ENCODE measurements at places on chromosomes 13 and 19.

DNA sequence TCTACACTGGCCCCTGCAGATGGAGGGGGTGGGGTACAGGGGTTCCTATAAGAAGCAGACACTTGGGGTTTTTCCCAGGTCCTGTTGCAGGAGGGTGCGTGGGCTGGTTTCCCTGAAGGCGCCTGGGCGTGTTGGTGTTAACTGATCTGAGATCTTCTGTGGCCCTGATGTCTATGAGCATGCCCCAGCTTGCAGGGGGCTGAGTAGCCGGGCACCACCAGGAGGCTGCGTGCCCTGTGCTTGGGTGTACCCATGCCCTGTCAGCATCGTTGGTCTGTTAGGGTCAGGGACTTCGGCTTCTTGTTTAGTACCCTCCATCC, 45.3 kb downstream of the CAPN12 start:
- DNase-seq: no peak

GRCh38 chr13:23673354-23673753, 103.1 kb downstream of the TNFRSF19 start:
- no peak for DNase-seq

DNA sequence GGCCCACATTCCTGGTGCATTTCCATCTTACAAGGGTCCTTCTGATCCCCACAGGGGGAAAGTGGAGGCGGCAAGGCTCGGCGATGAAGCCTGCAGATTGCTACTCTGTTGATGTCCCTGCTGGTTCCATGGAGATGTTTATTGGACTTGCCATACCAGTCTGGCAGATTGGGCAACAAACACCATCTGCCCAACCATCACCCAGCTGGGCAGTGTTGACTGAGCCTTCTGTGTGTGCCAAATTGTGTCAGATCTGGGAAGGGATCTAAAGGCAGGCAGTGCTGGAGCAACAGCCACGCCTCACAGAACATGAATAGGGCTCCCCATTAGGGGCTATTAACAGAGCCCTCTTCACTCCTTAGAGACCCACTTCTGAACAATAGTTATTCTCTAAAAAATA, 35.0 kb downstream of the FLT1 start:
- DNase-seq: no peak

DNA sequence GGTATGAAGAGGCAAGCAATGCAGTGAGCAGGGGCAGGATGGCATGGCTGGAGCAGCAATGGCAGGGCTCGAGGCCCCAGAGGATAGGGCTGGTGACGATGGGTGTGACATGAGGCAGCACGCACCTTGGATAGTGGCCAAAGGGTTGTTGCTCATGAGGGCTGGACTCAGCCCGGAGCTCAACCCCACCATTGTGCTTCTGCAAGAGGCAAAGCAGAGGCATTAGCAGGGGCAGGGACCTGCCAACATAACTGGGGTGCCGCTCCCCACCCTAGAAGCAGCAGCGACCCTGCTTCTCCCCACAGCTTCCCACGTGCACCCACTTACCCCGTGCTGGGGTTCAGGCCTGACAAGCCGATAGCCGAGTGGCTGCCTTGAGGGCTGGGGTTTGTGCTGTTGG, 15.8 kb downstream of the ZNF574 start:
- no peak for DNase-seq

- no peak for DNase-seq
Observed at GRCh38 chr13:27273658-27274425, 3.2 kb downstream of the RASL11A start.

DNA sequence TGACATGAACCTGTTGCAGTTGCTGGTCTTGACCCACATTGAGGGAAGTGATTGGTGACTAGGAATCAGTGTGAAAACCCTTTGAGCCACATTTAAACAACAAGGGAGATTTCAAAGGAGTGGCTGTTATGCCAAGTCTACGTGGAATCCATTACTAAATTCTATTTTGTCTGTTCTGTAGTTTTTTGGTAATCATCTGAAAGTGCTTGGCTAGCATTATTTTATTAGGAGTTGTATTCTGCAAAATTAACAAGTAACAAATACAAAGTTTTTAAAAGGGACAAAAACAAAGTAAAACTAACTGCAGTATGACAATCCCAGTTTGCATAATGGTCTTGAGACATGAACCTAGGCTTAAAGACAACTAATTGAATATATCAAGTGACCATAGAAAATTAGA, 14.0 kb upstream of the ZNF780A start:
- no peak for DNase-seq

GRCh38 chr13:112104881-112105234, 37.9 kb downstream of the SOX1 start:
- no peak for DNase-seq

DNA sequence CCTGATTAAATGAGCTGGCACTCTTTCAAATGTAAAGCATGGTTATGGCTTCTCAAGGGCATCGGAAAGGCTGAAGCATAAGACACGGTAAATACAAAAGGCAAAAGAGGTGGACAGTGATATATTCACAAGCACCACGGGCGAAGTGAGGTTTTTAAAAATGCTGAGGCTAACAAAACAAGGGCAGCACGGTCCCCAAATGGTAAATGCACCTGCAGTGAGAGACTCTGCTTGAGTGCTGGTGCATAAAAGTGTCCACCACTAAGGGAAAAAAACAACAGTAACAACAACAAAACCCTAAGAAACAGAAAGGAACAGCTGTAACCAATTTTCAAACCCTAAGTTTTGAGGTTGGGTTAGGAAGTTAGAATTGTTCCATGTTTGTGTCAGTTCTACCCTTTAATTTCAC, 234.9 kb downstream of the PCDH9 start:
- DNase-seq: no peak

DNA sequence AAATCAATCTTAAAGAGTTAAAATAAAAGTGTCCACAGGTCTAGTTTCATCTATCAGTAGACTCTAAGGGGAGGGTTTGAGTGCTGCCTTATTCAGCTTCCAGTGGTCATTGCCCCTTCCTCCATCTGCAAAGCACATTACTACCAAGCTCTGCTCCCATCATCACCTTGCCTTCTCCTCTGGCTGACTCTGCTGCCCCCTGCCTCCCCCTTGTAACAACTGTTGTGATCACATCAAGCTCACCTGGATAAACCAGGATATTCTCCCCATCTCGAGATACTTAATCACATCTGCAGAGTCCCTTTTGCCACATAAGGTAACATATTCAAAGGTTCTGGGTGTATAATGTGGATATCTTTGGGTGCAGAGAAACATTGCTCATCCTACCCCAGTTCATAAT, 43.3 kb upstream of the GPC6 start:
- DNase-seq: no peak

DNA sequence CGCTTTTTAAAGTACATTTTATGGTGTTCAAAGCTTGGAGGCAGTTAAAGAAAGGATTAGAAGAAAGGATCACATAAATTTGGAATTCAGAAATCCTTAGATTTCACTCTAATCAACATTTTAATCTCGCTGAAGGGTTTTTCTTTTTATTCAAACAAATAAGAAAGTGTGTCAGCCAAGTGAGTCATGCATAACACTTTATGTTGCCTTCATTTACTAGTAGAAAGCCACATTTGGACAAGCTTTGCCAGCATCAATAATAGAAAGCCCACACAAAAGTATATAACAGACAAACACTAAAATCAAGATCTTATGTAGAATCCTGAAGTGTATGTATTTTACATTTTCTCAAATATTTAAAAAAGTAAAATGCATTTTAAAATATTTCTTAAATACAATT, 154.9 kb upstream of the TRPC4 start:
- no peak for DNase-seq

DNA sequence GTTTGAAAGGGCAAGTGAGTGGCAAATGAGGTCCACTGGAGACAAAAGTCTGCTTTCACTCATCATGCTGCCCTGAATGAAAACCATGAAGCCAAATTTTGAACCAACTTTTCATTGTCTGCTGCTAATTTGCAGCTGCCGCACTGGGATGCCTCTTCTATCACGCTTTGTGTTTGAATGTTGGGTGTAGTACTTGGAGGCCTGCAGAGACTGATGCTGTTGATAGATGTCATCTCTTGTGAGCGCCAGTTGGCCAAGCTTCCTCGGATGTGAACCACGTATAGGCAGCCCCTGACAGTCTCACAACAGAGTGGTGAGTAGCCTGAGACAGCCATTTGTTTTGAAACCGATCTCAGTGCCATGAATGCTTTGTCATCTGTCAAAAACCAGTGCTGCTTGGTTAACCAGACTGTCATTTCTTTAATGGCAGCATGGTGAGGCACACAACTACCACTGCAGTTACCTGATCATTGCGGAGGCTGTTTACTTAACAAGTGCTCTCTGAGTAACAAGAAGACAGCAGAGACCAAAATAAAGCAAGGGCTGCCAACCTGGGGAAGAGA, 31.2 kb upstream of the SLC10A2 start:
- DNase-seq: no peak

GRCh38 chr19:42538841-42539709, 10.8 kb upstream of the CEACAM1 start:
- DNase-seq: no peak

GRCh38 chr13:67148161-67148571, 82.0 kb downstream of the PCDH9 start:
- no peak for DNase-seq

GRCh38 chr13:96075953-96076543, 13.9 kb upstream of the HS6ST3 start:
- DNase-seq: no peak

- no peak for DNase-seq
Observed at GRCh38 chr13:43115141-43115540, 91.8 kb downstream of the DNAJC15 start.

DNA sequence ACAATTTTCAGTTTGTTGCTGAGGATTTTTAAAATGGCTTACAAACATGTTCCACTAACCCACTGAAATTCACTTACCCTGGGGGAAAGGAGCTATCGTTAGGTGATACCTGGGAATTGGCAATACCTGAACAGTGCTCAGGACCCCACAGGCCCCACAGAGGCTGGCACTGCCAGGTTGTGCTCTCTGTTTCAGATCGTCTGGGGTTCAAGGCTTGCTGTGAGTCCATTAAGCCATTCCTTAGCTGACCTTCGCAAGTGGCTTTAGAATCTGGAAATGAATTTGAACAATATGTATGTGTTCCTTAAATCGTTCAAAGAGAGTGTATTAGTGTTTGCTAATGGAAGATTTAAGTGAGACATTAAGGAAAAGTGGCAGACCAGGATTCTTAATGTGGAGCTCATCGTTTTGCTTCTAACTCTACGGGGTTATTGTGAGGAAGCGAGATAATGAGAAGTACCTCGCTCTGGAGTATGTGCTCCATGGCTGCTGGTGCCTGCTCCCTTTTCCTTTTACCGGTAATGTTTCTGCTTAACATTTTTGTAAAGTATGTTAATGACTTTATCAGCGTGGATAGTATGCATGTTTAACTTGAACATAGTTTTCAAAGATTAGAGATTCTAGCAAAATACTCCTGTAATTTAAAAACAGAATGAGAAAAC, 13.6 kb downstream of the KLF5 start:
- no peak for DNase-seq

- no peak for DNase-seq
Observed at GRCh38 chr13:99288089-99288488, 19.1 kb downstream of the GPR183 start.

GRCh38 chr13:68810660-68811059, 1297.0 kb upstream of the ATXN8OS start:
- DNase-seq: no peak

GRCh38 chr19:3304871-3305423, 61.4 kb upstream of the NFIC start:
- peak; percentile 71 for DNase-seq

- DNase-seq: no peak
Observed at GRCh38 chr13:83024232-83024631, 858.0 kb downstream of the SLITRK1 start.

DNA sequence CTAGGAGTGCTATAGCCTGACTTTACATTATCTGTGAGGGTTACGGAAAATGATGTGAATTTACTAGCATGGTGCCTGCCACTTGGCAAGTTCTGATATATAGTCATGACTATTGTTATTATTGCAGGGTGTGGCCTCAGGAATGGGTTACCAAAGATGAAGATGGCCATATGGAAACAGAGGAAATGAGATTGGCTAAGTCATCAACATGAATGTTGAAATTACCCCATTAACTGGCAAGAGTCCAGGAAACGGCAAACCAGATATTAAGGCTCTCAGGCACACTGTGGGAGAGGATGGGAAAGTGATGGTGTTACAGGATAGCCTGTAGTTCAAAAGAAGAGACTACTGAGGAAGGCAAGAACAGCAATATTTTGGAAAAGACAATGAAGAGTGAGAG, 183.3 kb downstream of the KCNRG start:
- no peak for DNase-seq

DNA sequence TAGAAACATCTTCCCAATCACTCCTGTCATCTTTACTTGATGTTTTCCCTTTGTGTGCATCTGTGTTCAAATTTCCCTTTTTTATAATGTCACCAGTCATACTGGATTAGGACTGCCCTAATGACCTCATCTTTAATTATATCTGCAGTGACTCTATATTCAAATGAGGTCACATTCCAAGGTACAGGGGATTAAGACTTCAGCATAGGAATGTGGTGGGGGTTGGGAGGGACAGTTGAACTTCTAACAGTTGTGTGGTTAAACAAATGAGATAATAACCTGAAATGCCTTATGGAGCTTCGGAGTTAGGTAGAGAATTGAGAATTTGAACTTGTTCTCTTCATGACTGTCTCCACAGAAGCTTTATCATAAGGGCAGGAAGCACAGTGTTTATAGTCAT, 23.0 kb downstream of the PAN3 start:
- no peak for DNase-seq

- no peak for DNase-seq
Observed at GRCh38 chr13:68816715-68817114, 1290.9 kb upstream of the ATXN8OS start.

GRCh38 chr13:94431574-94431973, 47.9 kb downstream of the DCT start:
- DNase-seq: no peak

- DNase-seq: no peak
Observed at GRCh38 chr19:7337380-7338194, 11.2 kb upstream of the ARHGEF18 start.

GRCh38 chr19:39270036-39270871, 2.1 kb downstream of the IFNL2 start:
- DNase-seq: no peak

- DNase-seq: no peak
Observed at GRCh38 chr19:36215276-36216123, 594 bp downstream of the ZNF146 start.

GRCh38 chr13:102897371-102898138, 51.7 kb downstream of the ERCC5 start:
- DNase-seq: no peak

DNA sequence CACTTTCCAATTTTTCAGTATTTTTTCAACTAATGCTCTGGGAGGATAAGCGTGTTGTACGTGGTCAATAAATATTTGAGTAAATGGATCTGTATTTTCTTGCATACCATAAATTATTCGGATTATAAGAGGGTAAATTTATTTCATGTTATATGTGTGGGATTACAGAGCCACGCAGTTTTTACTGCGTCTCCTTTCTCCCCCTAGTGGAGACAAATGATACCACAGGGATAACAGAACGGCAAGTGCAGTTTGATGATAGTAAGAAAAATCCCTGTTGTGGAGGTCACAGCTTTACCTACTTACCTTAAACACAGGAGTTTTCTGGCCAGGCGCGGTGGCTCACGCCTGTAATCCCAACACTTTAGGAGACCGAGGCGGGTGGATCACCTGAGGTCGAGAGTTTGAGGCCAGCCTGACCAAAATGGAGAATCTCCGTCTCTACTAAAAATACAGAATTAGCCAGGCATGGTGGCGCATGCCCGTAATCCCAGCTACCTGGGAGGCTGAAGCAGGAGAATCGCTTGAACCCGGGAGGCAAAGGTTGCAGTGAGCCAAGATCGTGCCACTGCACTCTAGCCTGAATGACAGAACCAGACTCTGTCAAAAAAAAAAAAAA, 16.8 kb downstream of the MBD3L2B start:
- DNase-seq: no peak

- no peak for DNase-seq
Observed at GRCh38 chr13:51595416-51595815, 11.2 kb downstream of the WDFY2 start.
